Cardiac muscle cell (in vitro differentiated cells and primary cell): ENCODE measurements at places on chromosomes 2 and 18. TPM values are rescaled to one million over a fixed set of nuclear protein-coding genes. Genes with fewer than 3 reads are reported as not detected.

DNA sequence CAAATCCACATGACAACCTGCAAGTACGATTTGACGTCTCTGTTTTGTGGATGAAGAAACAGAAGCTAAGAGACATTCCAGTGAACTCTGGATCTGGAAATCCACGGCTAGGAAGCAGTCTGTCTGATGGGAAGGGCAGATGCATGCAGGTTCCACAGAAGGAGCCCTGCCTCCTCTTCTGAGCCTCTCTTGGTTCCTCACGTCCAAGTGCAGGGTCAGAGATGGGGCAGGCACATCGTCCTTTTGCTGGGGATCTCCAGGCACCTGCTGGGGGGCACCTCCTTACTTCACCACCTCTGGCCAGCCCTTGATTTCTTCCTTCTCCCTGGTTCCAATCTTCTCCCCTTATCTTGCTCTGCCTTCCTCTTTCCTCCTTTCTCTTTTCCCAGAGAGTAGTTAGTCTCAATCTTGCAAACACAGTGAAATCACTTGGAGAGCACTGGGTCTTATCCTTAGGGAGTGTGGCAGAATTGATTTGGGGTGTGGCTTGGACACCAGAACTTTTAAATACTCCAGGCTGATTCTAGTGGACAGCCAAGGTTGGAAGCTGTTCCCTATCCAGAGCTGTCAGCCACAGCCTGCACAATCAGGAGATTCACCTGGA lies 137.8 kb downstream of the BCL2 start:
- no peak overlapping the region for H3K4me3 ChIP-seq
- DNase-seq: no peak
- no peaks in the 10 kb centered on the region for H3K27me3 ChIP-seq
- H3K36me3 ChIP-seq: no peaks in the 10 kb centered on the region

The RAMP1 gene
- 3.1 and 5.6 TPM in 2 replicates for total RNA-seq

DNA sequence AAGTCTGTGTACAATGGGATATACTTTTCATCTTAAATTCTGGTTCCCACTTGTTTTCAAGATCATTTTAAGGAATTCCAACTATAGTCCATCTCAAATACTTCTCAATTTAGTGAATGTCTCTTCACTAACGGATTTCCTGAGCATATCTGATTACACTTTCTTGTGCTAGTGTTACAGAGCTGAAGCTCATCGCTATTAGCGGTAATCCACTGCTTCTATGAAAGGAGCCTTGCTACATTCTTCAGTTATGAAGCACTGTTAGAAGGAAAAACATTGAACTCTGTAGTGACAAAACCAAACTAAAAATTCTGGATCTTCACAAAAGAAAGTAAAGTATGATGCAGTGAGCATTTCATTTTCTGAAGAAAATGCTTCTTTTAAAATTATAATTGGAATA lies 72.0 kb downstream of the AGPS start:
- peaks cover 6% of the 10 kb centered on the region for H3K36me3 ChIP-seq
- no peaks in the 10 kb centered on the region for H3K4me1 ChIP-seq
- H3K4me3 ChIP-seq: no peak overlapping the region
- no peak for DNase-seq
- H3K27ac ChIP-seq: no peak overlapping the region

The KIF5C gene
- 3.0 TPM in 2 replicates for total RNA-seq

DNA sequence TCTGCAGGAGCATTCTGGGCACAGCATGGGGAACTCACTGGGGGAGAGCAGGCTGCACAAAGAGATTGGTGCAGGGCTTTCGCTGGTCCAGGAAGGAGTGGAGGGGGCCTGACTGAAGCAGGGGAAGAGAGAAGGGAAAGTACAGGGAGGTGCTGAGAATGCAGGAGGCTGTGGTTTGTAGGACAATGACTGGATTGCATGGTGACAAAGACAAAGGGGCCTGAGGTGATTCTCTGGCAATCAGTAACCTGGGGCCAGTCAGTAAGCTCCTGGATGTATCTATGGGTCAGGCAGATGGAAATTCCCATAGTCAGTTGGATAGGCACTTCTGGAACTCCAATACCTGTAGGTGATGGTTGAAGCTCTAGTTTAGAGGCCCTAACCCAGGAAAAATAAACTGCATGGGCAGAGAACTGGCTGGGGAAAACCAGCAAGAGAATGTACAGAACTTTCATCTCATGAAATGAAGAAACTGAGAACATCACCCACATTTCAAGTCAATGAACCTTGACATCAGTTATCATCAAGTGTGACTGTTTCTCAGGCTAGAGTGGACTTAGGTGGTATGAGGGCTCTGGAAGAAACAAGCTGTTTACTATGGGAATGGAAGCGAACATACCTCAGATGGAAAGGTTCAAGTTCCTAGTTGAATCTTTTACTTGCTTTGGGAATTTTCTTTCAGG lies 193.2 kb downstream of the TPGS2 start:
- H3K4me1 ChIP-seq: no peaks in the 10 kb centered on the region
- H3K4me3 ChIP-seq: no peak overlapping the region
- H3K27ac ChIP-seq: no peak overlapping the region

The IL36A gene
- not detected in 2 replicates for total RNA-seq

- H3K27me3 ChIP-seq: no peaks in the 10 kb centered on the region
- no peaks in the 10 kb centered on the region for H3K4me1 ChIP-seq
- no peaks in the 10 kb centered on the region for H3K36me3 ChIP-seq
- no peak overlapping the region for H3K27ac ChIP-seq
Measured at GRCh38 chr2:760001-760400, 82.8 kb upstream of the TMEM18 start.

The CCBE1 gene
- 1.5 and 1.8 TPM in 2 replicates for total RNA-seq

DNA sequence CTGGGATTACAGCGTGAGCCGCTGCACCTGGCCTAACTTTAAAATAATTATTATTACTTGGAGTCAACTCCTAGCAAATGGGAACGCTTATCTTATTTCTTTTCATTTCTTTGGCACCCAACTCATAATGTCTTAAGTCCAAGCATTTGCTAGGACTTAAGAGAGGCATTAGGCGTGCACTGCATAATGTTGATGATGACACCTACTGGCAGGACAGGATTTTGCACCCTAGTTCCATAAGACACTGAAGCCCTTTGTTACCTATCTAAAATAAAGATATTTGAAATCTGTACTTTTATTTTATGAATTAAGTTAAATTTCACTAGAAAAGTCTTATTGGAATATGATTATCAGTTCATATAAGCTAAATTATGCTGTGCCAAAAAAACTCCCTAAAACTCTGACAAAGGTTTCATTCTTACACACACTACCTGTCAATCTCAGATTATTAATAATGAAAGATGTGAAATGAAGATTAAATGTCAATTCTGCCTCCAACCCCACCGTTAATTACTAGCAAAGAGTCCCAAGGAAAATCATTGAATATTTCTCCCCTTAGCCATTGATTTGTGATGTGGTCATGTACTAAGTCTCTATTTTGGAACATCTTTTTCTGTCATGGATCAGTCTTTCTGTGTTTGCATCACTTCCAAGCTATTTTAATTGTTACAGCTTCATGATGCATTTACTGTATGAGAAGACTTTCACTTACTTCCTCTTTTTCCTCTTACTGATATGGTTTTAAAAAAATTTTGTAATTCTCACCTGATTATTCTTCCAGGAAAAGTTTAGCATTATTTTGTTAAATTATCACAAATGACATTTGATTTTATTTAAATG lies 12.7 kb upstream of the CDH2 start:
- H3K4me3 ChIP-seq: no peak overlapping the region
- H3K27ac ChIP-seq: no peak overlapping the region
- H3K27me3 ChIP-seq: no peaks in the 10 kb centered on the region
- DNase-seq: peak; percentile 29
- H3K4me1 ChIP-seq: no peaks in the 10 kb centered on the region

DNA sequence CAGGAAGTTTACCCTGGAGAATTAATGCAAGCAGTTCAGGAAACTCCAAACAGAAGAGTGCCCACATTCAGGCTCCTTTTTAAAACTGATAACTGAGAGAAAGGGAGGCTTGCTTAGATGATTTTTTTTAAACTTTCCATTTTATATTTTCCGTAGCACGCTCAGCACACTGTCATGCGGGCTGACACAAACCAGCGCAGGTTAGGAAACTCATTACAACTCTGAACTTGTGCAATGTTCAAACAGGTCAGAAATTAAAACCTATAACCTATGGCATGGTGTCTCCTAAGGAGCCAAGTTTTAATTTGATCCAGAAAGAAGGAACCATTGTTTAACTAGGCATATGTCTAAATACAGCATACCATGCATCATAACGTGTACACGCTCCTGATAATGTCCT lies 117.7 kb upstream of the SMIM21 start:
- no peaks in the 10 kb centered on the region for H3K27me3 ChIP-seq
- no peak overlapping the region for H3K27ac ChIP-seq
- H3K4me1 ChIP-seq: no peaks in the 10 kb centered on the region
- no peaks in the 10 kb centered on the region for H3K36me3 ChIP-seq
- peak; percentile 11 for DNase-seq

GRCh38 chr2:147715807-147716206 lies 129.0 kb upstream of the ACVR2A start:
- no peak overlapping the region for H3K27ac ChIP-seq
- no peaks in the 10 kb centered on the region for H3K4me1 ChIP-seq
- no peak overlapping the region for H3K4me3 ChIP-seq
- H3K27me3 ChIP-seq: no peaks in the 10 kb centered on the region

The AMER3 gene
- total RNA-seq: 0.25 and 1.2 TPM in 2 replicates

DNA sequence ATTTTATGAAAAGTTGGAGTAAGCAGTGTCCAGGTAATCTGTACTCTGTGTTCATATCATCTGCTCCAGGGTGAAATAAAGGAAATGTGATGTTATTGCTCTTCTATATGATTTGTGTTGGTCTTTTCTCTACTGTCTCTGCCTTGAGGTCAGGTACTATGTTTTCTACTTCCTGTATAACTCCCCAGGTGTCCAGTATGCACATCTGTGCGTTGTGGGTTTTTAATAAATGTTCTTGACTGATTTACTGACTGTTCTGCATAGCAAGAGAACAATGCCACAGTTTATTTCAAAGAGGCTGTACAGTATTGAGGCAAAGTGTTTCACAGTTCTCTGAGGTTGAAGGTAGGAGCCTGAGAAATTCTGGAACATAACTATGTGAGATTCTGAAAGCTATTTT lies 89.7 kb downstream of the BABAM2 start:
- no peaks in the 10 kb centered on the region for H3K4me1 ChIP-seq
- H3K27ac ChIP-seq: no peak overlapping the region
- H3K27me3 ChIP-seq: no peaks in the 10 kb centered on the region
- H3K36me3 ChIP-seq: no peaks in the 10 kb centered on the region

DNA sequence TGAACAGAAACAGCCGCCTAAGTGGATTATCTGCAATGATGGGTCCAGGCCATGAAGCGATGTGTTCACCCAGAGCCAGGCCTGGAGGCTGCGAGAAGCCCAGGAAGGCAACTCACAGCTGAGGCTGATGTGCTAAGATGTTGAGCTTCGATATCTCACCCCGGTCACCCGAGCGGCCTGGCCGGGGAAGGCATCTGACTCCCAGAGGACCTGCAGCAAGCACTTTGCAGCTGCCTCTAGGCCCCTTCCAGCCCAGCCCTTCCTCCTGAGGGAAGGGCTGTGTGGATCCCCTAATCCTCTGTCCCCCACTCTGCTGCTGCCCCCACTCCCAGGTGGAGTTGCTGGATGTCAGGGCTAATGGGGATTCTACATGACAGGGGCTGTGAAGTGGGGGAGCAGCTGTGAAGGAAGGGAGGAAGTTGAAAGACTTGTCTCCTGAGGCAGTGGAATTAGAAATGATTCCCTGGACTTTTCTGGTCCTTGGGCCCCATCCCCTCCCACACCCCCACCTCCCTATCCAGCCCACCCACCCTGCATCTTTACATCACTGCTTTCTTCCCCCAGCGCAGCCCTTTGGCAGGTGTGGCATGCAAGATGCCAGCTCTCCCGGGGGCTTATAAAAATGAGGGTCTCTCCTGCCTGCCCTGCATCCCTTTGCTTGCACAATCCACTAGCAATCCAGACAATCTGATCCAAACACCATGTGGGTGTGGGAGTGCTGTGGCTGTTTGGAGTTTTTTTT lies 4.3 kb downstream of the ATP6V1B1 start:
- no peak overlapping the region for H3K27ac ChIP-seq
- no peak for DNase-seq
- peaks cover 8% of the 10 kb centered on the region for H3K4me1 ChIP-seq
- H3K27me3 ChIP-seq: peaks cover 15% of the 10 kb centered on the region
- no peak overlapping the region for H3K4me3 ChIP-seq

The TSGA10 gene
- 5.1 and 7.8 TPM in 2 replicates for total RNA-seq

The ANO7 gene
- 2.7 and 2.8 TPM in 2 replicates for total RNA-seq

DNA sequence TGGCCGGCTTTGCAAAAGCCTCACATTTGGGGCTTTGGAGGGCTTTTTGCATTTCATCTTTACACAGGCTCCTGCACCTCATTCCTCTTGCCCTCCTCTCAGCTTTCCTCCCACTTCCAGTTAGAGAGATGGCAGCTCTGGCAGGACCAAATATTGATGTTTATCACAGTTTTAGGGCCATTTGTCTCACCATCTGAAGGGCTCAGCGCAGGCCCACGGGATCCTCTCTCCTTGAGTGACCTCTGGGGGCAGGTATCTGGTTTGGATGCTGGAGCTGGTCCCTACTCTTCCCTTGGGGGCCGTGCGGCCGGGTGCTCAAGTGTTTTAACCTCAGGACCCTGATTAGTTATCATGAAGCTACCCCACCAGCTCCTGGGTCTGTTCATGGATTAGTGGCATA lies 19.9 kb downstream of the ATOH8 start:
- peaks cover 54% of the 10 kb centered on the region for H3K4me1 ChIP-seq
- H3K27ac ChIP-seq: peak overlapping the region; percentile 88
- no peaks in the 10 kb centered on the region for H3K36me3 ChIP-seq
- no peak for DNase-seq
- H3K4me3 ChIP-seq: no peak overlapping the region

The RASGRP3 gene
- total RNA-seq: 19.8 and 25.4 TPM in 2 replicates

DNA sequence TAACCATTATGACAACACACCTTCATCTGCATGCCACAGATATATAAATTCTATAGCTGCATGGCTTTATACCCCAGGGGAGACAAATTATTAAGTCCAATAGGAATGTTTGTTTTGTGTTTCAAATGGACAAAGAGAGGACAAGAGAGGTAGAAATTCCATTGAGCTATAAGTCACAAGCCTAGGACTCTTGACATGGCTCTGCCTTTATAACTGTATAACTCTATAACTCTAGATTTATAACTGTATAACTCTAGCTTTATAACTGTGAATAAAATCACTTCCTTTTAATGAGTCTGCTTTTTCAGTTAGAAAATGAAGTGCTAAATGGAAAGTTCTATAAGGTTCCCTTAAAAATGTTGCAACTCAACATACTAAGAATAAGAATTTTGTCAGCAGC lies 106.4 kb downstream of the SCN9A start:
- no peak overlapping the region for H3K4me3 ChIP-seq
- no peaks in the 10 kb centered on the region for H3K36me3 ChIP-seq
- no peak for DNase-seq

DNA sequence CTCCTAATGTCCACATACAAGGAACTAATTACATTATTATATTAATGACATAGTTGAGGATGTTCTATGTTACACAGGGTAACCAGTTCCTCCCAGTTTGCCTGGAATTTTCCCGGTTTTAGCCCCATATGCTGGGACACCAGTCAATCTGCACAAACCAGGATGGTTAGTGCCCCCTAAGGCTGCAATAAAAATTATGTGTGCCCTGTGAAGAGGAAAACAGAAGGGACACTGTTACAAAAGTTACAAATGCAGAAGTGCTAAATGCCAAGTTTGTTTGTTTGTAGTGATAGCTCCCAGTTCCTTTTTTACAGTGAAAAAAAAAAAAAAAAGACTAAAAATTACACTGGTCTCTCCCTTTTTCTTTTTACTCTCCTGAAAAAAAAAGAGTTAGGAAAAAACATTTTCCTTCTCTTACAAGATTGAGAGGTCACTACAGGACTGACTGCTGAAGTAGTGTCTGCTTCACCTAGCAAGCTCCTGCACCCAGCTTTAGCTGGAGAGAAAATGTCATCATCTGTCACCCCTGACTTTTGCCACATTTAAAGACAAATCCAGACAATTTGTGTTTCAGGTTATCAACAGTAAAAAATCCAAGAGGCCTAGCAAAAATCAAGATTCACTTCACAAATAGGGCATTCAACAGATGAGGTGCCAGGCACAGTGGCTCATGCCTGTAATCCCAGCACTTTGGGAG lies 3.2 kb downstream of the ANKRD44 start:
- H3K27ac ChIP-seq: no peak overlapping the region
- H3K4me1 ChIP-seq: no peaks in the 10 kb centered on the region
- DNase-seq: no peak
- no peak overlapping the region for H3K4me3 ChIP-seq
